ENCODE measurements at places on chromosomes 1 and 21. TPM values are rescaled to one million over a fixed set of nuclear protein-coding genes. Genes with fewer than 3 reads are reported as not detected.

GRCh38 chr1:63033211-63033610 is 249.3 kb downstream of the ATG4C start:
- DNase-seq, result no peak

Gene C2CD2
- polyA plus RNA-seq, result 24.1 TPM

GRCh38 chr1:179178950-179179349 is 50.5 kb downstream of the ABL2 start:
- DNase-seq, result no peak

Gene FAM72D
- 2.4 TPM for polyA plus RNA-seq

Gene TMPRSS15
- not detected for polyA plus RNA-seq
